T-helper 1 cell treated with Interleukin-12 subunit alpha and Interleukin-12 subunit beta and Interleukin-4 antibody, amounts not matched to agents 30 ng/mL and 1 ng/mL, for 36 hours (primary cell): ENCODE measurements at places on chromosomes 1 and 21. TPM values are rescaled to one million over a fixed set of nuclear protein-coding genes. Genes with fewer than 3 reads are reported as not detected.

Gene CYP4B1
- 0.10 TPM in 1 of 2 replicates, not detected in the other for total RNA-seq

Gene NPHP4
- 18.0 and 19.5 TPM in 2 replicates for total RNA-seq

Gene GSTM1
- total RNA-seq: 67.8 and 72.8 TPM in 2 replicates

Gene FBLIM1
- not detected in 2 replicates for total RNA-seq

Gene NCMAP
- total RNA-seq: not detected in 2 replicates
